Activated effector memory CD4-positive, alpha-beta T cell treated with anti-CD3 and anti-CD28 coated beads, Interleukin-2, amount 50 U/mL, for 16 hours (primary cell): ENCODE measurements at places on chromosomes 1 and 21.
A peak's percentile ranks its signal among the peaks of the same experiment; 100 is the strongest.

- DNase-seq, result no peak
Measured at GRCh38 chr1:118190561-118190960, 5.5 kb upstream of the SPAG17 start.

GRCh38 chr1:244964112-244964971 lies 100.0 kb upstream of the HNRNPU start:
- no peak for DNase-seq

- DNase-seq, result peak; percentile 76
Measured at GRCh38 chr21:25708467-25709065, 26.1 kb downstream of the ATP5PF start.

GRCh38 chr1:96934282-96934681 lies 212.7 kb downstream of the PTBP2 start:
- DNase-seq, result no peak

DNA sequence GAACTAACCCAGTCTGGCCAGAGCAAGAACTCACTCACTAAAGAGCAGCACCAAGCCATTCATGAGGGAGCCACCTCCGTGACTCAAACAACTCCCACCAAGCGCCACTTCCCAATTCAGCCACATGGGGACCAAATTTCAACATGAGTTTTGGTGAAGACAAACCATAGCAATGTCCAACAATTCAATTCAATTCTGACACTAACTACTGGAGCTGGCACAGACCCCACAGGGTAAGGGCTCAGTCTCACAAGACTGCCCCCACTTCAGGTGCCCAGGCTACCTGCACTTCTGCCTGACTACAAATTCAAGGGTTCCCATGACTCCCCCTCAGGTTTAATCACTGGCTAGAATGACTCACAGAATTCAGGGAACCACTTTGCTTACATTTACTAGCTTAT lies 48.8 kb upstream of the RAP1A start:
- peak; percentile 71 for DNase-seq

DNA sequence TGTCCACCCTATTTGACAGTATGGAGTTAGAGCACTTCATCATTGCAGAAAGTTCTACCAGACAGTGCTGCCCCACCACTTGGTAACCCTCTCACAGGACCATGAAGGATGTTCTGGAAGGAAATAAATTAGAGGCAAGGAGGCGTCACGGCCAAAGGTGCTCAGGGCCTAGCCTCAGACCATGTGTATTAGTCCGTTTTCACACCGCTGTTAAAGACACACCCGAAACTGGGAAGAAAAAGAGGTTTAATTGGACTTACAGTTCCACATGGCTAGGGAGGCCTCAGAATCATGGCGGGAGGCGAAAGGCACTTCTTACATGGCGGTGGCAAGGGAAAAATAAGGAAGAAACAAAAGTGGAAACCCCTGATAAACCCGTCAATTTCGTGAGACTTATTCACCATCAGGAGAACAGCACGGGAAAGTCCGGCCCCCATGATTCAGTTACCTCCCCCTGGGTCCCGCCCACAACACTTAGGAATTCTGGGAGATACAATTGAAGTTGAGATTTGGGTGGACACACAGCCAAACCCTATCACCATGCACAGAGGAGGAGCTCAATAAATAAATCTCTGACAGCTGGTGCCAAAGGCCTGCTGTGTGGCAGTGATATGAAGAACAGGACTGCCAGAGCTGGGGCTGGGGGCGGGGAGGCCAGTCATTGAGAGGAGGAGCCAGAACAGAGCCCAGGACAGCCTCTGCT lies 75.8 kb downstream of the FHAD1 start:
- DNase-seq, result no peak

- no peak for DNase-seq
Measured at GRCh38 chr1:226884966-226885820, 14.8 kb downstream of the PSEN2 start.

DNA sequence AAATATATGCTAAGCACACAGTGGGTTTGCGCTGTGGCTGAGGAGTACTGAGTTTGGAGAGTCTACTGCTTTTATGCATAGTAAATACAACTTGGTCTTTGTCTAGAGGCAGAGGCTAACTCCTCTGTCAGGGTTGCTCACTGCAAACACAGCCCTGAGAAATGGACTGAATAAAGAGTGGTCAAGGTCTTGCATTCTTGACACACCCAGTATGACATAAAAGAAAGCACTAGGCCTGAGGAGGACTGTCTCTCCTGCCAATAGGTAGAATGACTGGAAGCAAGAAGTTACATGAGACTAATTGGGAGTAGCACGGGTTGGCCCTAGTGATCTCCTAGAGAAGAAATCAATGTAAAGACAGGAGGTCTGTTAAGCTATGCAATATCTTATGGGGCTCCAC lies 367.2 kb upstream of the B3GALT2 start:
- no peak for DNase-seq

- no peak for DNase-seq
Measured at GRCh38 chr21:14876524-14876840, 188.3 kb downstream of the NRIP1 start.

DNA sequence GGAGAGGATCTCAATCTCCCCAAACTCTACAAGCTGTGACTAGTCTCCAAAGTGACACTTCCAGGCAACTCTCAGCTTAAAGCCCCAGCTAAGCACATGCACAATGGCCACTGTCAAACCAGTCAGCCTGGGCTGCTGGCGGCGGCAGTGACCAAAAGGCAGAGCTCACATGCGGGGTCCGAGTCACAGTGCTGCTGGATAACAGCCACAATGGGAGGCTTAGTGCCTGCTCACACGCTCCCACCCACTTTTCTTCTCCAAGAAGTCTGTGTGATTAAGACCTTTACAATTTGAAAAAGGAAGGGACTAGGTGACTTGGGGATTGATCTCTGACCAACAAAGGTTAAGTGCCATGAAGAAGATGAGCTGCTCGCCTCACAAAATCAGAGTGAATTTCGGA lies 16.8 kb downstream of the RIPK4 start:
- DNase-seq, result no peak
